ENCODE measurements at places on chromosomes 11 and 22.

GRCh38 chr11:73189315-73189714 lies 28.8 kb upstream of the P2RY2 start:
- DNase-seq = no peak

- no peak for DNase-seq
These were observed 773.0 kb upstream of the LUZP2 start for GRCh38 chr11:23723861-23724260.

DNA sequence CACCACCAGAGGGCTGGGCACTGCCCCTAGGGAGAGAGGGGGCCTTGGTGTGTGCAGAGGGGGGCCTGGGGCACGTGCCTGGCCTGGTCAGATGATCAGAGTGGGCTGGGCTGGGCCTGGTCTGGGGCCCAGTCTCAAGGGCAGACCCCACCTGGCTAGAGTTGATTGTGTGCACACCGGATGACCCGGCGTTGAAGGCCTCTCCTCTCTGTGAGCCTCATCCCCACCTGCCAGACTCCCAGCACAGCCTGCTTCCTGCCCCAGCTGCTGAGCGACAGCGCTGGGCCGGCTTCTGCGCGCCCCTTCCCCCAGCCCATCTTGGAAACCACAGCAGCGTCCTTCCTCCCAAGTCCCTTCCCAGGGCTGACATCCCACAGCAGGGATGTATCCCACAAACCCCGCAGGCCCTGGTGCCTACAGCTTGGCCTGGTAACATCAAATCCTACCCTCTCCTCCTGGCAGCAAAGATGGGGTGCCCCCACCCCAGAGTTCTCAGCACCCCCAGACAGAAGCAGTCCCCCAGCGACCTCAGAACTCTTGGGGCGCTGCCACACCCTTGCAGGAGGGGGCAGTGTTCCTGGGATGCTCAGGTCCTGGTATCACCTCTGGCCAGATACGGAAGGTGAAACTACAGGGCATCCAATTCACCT lies 11.0 kb upstream of the TSSC4 start:
- DNase-seq = no peak

DNA sequence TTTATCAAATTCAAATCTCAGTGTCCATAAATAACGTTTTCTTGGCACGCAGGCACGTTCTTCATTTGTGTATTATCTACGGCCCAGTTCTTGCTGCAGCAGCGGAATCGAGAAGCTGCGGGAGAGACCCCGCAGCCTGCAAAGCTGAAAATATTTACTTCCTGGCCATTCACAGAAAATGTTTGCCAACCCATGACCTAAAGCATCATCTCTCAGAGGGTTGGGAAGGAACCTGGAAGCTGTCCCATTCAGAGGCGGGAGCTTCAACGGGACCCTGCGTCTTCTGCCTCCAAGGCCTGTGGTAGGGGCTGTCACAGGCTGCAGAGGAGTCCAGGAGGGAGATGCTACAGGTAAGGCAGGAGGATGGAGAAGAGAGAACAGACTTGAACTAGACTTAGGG lies 319.2 kb downstream of the MN1 start:
- DNase-seq = no peak

GRCh38 chr11:104011044-104011443 lies 25.4 kb upstream of the DDI1 start:
- no peak for DNase-seq

GRCh38 chr22:39241794-39242594 lies 2.8 kb downstream of the PDGFB start:
- no peak for DNase-seq

DNA sequence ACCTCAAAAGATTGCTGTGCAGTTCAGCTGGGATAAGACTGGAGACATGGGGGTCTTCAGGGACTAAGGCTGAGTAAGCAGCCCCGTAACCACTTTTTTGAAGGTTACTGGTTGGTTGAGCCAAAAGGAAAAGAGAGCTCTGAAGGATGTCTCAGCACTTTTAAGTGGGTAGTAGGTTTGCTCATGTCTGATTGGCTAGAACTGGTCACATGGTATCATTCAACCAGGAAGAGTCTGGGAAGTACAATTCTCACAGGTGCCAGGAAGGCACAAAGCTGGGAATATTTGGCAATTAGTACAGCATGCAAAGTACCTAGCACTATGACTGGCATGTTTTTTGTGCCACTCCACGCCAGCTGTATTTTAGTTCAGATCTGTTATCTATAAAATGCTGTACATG lies 58.1 kb downstream of the SNX19 start:
- DNase-seq = no peak

DNA sequence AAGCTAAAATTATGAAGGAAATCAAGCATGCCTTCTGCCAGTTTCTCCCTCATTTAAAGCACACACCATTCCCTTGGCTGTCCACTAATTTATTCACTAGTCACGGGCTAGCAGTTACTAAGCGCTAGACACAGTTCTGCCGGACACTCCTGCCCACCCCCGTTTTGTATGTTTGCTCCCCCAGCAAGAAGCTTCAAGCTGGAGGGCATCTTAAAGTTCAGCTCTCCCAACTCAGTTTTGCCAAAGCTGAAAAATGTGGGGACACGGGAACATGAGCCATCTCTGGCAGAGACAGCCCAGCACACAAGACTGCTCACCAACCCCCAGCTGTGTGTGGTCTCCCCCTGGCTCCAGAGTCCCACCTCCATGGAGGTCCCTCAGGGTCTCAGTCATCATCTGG lies 263.6 kb downstream of the BRD1 start:
- no peak for DNase-seq

DNA sequence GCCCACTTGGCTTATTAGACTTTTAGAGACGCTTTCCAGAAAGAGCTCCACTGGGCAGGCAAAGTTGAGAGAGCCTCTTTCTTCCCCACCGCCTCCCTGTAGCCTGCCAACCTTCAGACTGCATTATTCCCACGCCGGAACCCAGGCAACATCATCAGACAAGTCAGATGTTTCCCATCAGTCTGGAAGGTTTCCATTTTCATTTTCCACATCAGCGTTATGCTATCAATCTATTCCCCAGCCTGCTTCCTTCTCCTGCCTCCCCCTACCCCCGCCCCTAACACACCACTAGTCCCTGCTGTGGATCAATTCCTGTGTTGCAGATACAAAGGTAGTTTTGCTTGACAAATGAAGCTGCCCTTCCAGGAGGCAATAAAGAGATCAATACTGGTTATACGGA lies 184.8 kb downstream of the DSCAML1 start:
- no peak for DNase-seq

- DNase-seq = no peak
These were observed 353.9 kb upstream of the TENM4 start for GRCh38 chr11:79794484-79795393.

DNA sequence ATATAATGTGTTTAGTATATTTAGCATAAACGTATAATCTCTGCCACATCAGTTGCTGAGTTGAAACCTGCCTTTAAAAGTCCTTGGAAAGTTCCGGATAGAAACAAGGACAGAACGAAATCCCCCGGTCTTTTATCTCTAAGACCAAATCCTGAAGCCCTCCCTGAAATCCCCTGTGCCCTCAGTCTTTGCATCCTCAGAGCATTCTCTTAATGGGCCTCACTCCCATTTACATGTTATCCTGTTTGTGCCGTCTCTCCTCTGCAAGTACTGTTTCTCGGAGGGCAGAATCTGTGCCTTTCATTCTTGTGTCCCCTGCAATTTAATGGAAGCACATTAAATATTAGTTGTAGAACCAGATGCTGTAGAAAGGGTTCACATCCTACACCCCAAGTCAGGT lies 56.0 kb downstream of the ZNRF3 start:
- no peak for DNase-seq

DNA sequence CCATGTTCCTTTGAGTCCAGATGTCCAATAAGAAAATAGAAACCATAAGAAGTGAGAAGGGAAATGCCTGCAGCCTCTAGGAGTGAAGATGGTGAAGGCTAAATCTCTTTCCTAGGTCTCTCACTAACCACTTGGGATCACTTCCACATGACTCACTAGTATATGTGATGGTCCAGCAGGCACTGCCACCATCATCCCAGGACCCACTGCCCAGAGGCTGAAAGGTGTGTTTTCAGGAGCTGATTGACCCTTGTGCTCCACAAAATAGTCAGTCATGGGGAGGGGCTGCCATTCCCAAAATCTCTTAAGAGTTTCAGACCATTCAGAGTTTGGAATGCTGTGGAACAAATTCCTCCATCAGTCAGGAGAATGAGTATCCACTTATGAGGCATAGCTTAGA lies 22.9 kb downstream of the UBASH3B start:
- no peak for DNase-seq

DNA sequence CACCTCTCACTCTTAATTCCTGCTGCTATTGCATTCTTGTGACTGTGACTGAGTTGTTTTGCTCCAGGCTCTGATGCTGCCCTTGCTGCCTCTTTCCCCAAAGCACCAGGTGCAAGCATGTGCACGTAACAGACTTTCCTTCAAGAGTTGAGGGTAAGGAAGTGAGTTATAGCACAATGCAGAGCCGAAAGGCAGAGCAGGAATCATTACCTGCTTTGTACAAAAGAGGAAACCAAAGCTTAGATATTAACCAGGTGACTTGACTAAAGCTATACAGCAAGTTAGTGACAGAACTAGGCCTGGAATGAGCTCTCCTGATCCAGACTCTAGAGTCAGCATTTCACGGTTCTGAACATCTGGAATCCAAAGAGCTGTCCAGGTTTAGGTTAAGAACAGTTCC lies 33.6 kb downstream of the NEU3 start:
- DNase-seq = no peak

DNA sequence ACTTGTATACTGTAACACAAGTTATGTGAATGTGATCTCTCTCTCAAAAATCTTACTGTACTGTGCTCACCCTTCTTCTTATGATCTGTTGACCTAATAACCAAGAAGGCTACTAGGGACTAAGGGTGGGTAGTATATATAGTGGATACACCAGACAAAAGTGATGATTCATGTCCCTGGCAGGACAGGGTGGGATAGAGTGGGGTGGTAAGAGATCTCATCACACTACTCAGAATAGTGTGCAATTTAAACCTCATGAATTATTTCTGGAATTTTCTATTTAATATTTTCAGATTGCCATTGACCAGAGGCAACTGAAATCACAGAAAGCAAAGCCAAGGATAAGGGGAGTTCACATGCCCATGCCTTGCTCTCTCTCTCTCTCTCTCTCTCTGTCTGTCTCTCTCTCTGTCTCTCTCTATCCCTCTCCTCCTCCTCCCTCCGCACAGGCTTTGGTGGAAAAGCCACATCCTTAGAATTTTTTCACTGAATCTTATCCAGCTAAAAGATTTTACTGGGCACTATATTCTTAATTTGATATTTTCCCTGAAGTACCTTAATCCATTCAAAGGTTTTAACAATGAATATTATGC lies 12.0 kb upstream of the STK33 start:
- DNase-seq = no peak

DNA sequence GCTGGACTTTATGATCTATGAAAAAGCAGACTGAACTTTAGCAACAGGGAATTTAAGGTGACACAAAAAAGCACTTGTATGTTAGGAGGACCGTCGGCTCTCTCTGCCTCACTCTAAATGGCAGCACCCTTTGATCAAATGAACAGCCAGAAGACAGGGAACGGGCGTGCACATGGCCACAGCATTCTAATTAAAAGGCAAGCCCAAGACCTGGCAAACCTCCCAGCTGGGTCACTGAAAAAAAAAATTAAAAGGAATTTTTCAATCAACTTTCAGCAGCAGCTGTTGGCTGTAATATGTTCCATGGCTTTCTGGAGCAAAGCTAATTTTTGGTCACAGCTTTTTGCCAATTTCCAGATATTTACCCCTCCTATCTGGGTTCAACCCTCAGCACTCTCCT lies 116.5 kb downstream of the C11orf58 start:
- DNase-seq = no peak

- DNase-seq = no peak
These were observed 127.9 kb upstream of the MTMR2 start for GRCh38 chr11:96051820-96052219.

DNA sequence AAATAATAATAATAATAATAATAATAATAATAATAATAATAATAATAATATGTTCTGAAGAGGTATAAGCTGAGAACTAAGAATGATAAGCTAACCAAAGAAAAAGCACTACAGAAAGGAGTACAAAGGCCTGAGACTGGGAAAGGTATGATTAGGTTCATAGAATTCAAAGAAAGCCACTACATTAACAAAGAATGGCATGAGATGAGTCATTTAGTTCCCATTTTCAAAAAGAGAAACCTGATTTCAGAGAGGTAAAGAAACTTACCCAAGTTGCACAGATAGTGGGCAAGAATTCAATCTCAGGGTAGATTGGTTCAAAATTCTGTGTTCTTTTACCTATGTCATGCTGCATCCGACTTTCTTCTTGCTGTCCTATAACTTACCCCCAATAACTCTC lies 350.9 kb downstream of the TTC28 start:
- no peak for DNase-seq

- DNase-seq = no peak
These were observed 7.7 kb upstream of the MN1 start for GRCh38 chr22:27809226-27809603.

DNA sequence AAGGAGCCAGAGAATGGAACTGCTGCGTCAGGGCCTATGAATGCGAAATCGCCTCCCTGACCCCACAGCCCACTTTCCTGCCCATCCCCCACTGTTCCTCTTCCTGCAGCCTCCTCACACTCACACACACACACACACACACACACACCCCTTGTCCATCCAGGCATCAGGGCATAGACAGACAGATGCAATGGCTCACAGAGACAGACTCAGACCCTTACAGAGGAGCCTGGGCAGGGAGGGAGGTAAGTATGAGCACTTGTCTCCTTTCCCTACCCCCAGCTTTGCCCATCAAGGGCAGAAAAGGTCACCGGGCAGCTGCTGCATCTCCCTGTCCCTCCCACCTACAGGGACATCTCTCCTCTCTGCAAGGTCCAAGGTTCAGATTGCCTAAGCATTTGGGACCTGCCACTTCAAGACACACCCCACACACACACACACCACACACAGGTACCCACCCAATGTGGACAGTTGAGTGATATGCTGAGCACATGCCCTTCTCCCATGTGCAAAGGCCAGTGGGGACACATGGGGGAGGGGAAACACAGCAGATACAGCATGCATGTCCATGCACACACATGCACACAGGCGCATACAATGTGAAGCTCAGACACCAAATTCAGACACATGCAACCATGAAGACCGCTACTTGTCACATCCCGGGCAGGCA lies 2.0 kb upstream of the NRXN2 start:
- no peak for DNase-seq

DNA sequence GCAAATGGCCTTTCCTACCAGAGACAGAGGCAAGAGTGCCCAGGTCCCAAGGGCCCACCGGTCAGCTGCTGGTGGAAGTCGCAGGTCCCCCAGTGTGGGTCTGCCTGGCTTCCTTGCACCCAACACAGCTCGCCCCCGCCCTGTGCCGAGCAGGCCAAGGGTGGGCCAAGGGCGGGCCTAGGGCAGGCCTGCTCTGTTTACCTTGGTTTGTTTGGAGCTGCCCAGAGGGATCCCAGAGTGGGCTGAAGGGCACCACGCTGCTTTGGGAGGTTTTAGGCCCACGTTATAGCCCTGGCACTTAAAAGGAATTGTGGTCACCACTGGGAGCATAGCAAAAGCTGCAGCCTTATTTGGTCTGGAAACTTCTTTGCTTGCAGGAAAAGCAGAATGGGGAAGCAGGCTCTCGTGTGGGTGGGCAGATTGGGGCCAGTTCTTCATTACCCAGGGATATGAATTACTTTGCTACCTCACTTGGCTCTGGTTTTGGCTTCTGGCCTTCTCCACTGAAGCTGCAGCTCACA lies 38.0 kb downstream of the MRGPRD start:
- no peak for DNase-seq

GRCh38 chr11:14673824-14674405 lies 30.3 kb downstream of the PDE3B start:
- DNase-seq = no peak
